Ovary (tissue), 10 donors: ENCODE measurements at places on chromosomes 5 and 9.

GRCh38 chr5:16592255-16592654, 24.5 kb downstream of the RETREG1 start:
- no peak for DNase-seq

- no peak for DNase-seq
Observed at GRCh38 chr5:78102500-78102899, 192.0 kb downstream of the AP3B1 start.

DNA sequence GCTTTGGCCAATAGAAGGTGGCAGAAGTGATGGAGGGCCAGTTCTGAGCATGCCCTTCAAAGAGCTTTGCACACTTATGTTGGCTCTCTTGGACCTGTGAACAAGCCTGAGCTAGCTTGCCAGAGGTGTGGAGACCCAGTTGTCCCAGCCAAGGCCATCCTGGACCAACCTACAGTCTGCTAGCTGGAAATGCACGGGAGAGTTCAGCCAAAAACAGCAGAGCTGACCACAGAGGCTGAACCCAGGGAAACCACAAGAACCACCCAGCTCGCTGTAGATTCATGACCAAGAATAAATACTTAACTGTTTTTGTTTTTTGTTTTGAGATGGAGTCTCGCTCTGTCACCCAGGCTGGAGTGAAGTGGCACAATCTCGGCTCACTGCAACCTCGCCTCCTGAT, 65.4 kb upstream of the HAND1 start:
- no peak for DNase-seq

DNA sequence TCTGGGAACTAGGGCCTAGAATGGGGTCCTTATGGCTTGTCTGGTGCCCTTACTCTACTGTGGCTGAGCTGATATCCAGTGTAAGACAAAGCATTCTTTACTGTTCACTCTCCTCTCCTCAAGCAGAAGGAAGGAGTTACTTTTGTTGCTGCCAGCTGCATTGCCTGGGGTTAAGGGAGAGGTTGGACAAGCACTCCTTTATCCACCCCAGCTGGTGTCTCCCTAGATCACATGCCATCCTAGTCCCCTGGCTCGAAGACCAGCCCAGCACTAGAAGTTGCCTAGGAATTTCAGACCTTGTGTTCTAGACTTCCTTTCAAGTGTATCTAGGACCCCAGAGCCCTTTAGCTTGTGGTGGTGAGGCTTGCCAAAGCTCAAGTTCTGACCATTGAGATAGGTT, 1051.5 kb upstream of the C9orf72 start:
- no peak for DNase-seq

GRCh38 chr9:124726886-124727285, 44.2 kb downstream of the NR6A1 start:
- no peak for DNase-seq

DNA sequence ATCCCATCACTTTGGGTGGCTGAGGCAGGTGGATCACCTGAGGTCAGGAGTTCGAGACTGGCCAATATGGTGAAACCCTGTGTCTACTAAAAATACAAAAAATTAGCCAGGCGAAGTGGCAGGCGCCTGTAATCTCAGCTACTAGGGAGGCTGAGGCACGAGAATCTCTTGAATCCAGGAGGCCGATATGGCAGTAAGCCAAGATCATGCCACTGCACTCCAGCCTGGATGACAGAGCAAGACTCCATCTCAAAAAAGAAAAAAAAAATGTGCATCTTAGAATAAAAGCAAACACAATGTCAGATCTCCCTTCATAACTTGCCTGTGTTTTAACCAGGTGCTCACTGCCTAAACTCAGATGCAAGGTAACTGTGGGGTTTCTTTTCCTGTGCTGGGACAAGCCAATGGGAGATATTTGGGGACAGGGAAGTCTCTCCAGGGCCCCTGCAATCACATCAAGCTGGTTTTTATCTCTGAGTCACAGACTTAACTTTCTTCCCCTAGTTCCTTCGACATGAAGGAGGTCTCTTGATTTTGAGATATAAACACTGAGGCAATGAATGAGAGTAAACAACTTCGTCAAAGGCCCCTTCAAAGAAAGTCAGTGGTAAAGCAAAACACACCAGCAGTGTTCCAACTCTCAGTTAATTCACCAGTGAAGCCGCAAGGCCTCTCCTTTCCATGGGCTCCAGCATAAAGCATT, 99.1 kb downstream of the SNX18 start:
- DNase-seq: no peak

- no peak for DNase-seq
Observed at GRCh38 chr5:98569288-98569687, 204.2 kb upstream of the RGMB start.

DNA sequence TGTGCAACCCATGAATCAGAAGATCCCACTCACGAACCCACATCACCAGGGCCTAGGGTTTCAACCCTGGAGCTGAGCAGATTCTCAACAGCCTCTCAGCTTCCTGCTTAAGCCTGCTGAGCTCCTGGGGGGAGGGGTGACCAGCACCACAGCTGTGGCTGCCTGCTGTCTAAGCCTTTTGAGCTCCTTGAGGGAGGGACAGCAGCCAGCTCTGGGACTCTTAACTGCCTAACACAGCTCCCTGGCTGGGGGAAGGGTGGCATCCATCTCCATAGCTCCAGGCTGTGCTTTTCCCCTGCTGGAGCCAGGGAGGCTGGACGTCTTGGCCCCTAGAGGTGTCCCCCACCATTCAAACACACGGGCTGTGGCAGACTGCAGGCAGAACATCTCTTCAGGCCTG, 250.3 kb downstream of the DMAC1 start:
- no peak for DNase-seq

DNA sequence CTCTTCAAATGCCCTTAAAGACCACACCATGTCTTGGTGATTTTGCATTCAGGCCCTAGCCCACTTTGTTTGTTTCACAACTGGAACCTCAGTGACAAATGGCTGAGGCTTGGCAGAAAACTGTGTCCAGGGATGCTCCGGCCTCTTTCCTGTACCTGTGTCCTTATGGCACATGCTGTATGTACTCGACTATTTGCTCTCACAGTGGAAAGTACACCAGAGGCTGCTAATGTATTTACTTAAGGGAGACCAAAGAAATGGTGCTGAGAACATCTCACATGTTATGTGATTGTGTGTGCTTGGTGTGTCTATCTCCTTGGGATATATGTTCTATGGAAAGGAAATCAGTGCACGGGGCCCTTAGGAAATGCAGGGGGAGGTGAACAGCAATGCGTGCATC, 263.3 kb downstream of the GADD45G start:
- no peak for DNase-seq

DNA sequence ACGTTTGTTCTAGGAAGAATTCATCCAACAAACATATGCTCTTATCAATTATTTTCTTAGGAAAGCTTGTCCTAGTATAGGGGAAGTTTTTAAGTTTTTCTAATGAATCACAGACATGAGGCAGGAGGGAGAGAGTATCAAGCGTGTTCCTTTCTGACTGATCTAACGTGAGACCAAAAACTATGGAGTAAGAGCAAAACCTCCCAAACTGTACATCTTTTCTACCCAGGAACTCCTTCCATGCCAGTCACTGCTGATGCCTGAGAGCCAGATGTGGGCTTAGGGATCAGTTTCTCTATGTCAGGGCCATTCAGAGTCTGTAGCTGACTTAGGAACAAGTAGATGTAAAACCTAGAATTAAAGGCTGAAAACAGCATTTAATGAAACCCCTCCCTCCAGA, 51.7 kb upstream of the NFIB start:
- DNase-seq: no peak

DNA sequence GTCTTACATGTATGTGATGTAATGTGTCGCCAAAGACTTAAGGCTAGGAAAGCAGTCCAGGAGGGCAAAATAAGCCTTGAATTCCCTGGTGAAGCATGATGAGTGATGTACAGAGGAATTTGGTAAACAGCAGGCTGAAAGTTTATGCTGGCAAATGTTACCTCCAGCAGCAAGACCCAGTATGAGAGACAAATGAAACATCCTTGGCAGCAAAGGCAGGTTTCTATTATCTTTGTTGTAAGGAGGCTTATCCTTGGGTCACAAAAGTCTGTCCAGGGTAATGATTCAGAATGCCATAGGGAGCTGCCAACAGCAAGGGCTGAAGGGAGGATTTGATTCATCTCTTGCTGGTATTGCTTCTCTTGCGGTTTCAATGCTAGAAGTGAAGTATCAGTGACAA, 75.9 kb upstream of the HTR4 start:
- DNase-seq: no peak

DNA sequence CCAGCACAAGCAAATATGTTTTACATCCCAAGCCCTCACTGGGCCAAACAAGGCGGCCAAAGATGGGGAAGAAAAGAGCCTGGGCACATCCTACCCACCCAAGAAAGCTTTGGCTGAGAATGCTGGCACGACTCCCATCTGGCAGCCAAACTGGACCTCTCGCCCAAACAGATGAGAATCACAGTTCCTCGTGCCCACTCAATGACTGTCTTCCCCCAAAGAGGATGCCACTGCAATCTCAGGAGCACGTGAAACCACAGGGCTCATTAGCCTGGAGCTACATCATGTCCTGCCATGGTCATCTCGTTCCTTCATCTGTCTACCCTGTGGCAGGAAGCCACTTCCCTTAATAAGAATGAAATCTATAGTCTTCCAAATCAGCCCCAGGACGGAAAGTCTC, 536.8 kb downstream of the BNC2 start:
- no peak for DNase-seq

GRCh38 chr5:127697894-127698600, 5.1 kb upstream of the CCDC192 start:
- no peak for DNase-seq

- DNase-seq: peak; percentile 50
Observed at GRCh38 chr9:128503870-128504269, 649 bp upstream of the GLE1 start.

GRCh38 chr5:132327252-132327955, 33.2 kb downstream of the SLC22A4 start:
- DNase-seq: no peak

- peak; percentile 7 for DNase-seq
Observed at GRCh38 chr5:132026516-132027008, 15.1 kb upstream of the ACSL6 start.

DNA sequence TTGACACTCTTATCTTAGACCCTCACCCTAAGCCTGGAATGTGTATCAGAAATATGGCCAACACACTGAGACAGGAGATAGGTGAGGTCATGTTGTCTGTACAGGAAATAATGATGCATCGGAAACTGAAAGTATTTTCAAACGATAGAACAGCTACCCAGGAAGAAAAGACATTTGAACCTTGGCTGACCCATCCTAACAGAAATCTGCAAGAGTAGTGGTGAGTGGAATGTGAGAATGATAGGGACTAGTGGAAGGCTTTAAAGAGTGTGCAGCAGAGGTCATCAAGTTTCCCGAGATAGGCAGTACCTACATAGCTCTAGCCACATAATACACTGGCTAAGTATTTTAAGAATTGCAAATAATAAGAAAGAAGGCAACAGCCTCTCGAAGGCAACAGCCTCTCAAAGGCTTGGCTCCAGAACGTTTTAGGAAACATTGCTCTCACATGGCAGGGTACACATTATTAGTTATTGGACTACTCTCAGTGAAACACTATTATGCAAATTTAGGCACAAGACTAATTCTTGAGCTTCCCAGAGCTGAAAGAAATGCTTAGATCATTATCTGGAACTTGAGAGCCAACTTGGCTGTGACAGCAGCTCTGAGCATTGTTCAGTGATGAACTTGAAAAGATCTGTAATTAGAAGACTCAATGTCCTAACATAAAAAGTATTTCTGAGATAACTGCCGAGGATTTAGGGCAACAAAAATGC, 133.1 kb upstream of the FBXL7 start:
- DNase-seq: no peak

DNA sequence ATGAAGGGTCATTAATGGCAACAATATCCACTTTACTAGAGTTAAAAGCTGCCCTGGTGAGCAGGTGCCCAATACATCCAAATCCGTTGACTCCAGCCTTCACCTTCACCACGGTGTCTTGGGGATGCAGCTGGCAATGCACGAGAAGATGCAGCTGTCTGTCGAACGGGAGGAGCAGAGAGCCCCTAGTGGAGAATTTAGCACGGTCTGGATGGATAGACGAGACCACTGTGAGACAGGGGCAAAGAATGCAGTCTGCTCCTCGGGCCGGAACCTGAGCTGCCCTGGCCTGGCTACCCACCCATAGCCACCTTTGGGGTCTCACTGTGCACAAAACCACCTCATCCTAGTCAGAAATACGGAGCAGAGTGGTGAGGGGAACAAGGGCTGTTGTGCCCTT, 35.1 kb downstream of the ADRA1B start:
- DNase-seq: no peak

GRCh38 chr9:95100071-95100627, 217.4 kb downstream of the FANCC start:
- DNase-seq: no peak

DNA sequence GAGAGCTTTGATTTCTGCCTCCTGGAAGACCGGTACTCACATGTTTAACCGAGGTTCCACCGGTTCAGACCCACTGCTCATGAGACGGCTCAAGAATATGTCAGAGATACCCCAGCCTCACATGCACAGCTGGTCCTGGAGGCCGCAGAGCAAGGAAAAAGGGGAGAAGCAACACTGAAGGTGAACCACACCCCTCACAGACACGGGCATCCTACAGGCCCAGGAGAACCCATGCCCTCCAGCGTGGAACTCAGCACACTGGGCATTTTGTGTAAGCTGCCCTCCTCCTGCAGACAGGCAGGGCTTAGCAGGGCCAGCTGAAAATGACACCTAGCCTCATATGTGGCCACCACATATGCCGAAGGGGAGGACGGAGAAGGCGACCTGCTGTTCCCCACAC, 37.4 kb downstream of the SEMA4D start:
- DNase-seq: no peak

- no peak for DNase-seq
Observed at GRCh38 chr9:21564175-21564574, 82.1 kb upstream of the IFNE start.

DNA sequence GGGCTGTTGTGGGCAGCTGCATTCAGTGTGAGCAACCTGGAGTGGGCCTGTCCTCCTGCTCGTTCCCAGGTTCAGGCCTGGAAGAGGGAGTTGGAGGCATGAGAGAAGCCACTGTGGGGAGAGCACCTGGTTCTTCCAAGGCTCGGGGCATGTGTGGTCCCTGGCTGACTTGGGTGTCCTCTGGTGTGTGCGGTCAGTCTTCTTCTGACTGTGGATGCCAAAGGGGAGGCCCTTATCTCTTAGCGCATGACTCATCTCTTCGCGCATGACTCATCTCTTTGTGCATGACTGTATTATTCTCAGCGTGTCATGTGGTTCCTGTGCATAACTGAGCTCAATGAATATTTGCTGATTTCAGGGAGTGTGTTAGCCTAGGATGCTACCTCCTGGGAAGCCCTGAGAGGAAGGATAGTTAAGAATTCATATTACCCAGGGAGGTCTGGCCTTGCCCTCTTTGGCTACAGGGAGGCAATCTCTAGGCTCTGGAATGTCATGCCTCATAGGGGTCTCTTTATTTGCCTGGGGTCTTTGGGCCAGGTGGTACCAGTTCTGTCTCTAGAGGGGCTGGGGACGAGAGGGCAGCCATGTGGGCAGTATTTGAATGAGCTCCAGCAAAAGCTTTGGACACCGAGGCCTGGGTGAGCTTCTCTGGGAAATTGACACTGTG, 188.7 kb downstream of the HSPA4 start:
- peak; percentile 27 for DNase-seq

- no peak for DNase-seq
Observed at GRCh38 chr5:58775701-58776262, 192.9 kb downstream of the RAB3C start.
